ENCODE measurements at places on chromosomes 16 and 17.

DNA sequence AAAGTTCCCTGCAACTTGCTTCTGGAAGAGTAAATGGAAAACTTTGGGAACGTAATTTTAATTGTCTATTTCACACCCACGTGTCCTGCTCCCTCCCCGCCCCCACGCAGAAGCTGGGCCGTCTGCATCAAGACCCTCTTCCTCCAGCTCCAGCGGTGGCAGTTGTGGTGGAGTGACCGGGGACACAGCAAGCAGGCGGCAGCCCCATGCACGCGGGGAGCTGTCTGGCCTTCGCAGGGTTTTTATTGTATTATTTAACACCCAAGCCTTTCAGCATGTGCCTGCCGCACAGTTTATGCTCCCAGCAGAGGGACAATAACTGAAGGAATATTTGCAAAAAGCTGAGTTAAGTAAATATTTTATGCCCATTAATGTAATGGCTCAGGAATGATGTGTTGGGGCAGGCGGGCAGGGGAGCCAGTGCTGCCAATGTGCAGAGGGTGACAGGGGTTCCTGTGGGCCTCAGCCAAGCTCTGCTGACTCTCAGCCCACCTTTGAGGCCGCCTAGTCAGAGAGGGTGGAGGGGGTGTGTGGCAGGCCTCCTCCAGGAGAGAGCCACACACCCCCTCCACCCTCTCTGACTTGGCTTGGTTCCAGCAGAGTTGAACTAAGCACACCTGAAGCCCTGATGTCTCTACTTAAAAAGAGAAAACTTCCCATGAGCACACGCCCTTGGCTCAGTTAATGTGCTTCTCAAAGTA is 32.4 kb upstream of the ENPP7 start:
- DNase-seq = no peak

GRCh38 chr17:39665642-39666224 is 584 bp downstream of the TCAP start:
- DNase-seq = peak; percentile 21

DNA sequence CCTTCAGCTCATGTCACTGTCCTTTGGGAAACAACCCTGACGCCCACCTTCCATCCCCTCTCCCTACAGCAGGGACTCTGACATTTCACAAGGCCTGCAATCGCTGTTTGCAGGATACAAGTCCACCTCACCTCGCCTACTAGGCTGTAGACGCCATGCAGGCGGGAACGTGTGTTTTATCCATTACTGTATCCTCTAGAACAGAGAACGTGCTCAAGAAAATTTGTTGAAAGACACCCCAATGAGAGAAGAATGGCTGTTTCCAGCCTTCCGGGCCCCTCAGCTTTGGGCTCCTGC is 1.5 kb upstream of the TTYH2 start:
- no peak for DNase-seq

- no peak for DNase-seq
Measured at GRCh38 chr17:74585711-74586110, 6.4 kb downstream of the CD300LD start.

GRCh38 chr17:8818047-8818446 is 18.9 kb upstream of the MFSD6L start:
- DNase-seq = no peak

GRCh38 chr17:48335858-48336500 is 94.0 kb downstream of the SKAP1 start:
- DNase-seq = peak; percentile 70

- no peak for DNase-seq
Measured at GRCh38 chr17:6138761-6139446, 68.7 kb downstream of the WSCD1 start.

DNA sequence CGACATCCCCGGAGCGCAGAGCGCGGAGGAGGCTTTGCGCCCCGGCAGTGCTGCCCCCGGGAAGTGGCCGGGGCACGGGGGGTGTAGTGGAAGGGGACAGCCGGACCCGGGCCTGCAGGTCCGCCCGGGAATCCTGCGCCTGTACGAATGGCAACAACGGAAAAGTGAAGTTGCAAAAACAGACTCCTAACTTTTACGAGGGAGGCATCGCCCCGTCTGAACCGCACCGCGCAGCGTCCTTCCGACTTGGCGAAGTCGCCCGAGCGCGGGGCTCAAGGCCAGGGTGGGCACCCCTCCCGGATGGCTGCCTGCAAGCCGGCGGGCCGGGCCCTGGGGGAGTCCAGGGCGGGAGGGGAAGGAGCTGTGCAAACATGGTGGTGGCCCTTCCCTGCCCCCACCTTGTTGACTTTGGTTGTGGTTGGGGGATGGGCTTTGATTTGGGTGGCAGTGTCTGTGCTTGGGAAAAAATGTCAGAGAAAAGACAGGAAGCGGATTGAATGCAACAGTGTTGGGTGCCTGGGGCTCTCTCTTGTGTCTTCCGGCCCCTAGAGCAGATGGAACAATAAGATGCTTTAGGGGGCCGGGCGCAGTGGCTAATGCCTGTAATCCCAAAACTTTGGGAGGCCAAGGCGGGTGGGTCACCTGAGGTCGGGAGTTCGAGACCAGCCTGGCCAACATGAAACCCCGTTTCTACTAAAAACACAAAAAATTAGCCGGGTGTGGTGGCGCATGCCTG is 675 bp downstream of the RNF213 start:
- no peak for DNase-seq

GRCh38 chr16:71722801-71723536 is 1.5 kb downstream of the PHLPP2 start:
- DNase-seq = no peak

DNA sequence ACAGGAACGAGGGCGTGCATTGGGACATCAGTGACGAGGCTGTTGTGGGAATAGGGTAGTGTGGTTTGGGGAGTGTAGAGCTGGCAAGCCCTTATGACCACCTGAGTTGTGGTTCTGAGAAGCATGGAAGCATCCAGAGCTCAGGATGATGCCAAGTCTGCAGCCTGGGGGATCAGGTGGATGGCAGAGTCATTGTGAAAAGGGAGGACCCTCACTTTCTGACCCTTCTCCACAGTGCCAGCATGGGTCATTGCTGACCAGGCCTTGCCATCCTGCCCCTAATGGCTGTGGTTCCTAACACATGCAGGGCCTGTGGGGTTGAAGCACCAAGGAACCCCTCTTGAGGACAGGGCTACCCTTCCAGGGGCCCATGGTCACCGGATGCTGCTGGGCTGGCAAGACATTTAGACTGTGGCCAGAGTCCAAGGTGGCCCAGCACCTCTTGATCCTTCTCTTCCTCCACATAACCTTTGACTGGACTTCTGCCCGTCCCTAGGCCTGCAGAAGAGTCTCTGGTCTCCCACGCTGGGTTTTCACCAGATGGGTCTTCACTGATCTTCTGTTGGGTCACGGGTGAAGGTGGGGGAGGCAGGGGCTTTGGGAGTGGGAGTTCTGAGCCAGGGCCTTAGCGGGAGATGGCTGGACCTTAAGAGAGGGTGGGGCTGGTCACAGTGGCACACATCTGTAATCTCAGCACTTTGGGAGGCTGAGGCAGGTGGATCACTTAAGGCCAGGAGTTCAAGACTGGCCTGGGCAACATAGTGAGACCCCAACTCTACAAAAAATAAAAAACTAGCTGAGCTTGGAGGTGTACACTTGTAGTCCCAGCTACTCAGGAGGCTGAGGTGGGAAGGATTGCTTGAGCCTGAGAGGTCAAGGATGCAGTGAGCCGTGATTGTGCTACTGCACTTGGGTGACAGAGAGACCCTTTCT is 2.0 kb upstream of the PLA2G15 start:
- DNase-seq = no peak

GRCh38 chr17:16918443-16918842 is 53.5 kb downstream of the TNFRSF13B start:
- no peak for DNase-seq

DNA sequence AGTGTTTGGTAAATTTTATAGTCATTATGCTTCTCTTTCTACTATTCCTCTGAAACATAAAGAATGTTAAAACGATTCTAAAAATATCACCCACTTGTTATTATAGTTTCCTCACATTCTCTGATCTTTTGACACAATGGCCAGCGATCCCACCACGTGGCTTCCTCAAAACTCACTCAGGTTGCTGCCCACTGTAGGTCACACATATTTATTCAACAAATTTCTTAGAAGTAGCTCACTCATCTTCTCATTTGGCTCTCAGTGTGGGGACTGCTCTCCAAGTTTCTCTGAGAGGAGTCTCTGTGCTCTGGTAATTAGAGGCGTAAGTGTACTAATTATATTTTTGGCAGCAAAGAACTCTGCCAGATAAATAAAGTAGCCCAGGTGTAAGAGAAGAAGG is 465.4 kb downstream of the CDH11 start:
- DNase-seq = no peak

GRCh38 chr16:27258241-27258734 is 10.3 kb downstream of the NSMCE1 start:
- no peak for DNase-seq
